Stimulated activated CD4-positive, alpha-beta T cell treated with anti-CD3 and anti-CD28 coated beads, TNF-alpha, amount 100 ng/mL, for 1 hour (primary cell): ENCODE measurements at places on chromosomes 1 and 21.

- DNase-seq = no peak
These were observed 6.0 kb upstream of the BCL10 start for GRCh38 chr1:85282424-85282823.

DNA sequence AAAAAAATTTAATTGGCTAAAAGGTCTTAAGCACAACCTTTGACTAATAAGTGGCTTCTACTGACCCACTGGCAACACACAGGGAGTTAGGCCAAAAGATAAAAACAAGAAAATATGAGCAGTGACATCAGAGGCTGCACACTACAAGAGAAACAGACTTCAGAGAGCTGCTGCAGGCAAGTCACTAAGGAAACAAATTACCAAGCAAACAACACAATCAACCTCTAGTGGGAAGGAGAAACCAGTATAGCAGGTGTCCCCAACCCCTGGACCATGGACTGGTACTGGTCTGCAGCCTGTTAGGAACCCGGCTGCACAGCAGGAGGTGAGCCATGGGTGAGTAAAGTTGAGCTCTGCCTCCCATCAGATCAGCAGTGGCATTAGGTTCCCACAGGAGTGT is 20.8 kb upstream of the ENSA start:
- no peak for DNase-seq

DNA sequence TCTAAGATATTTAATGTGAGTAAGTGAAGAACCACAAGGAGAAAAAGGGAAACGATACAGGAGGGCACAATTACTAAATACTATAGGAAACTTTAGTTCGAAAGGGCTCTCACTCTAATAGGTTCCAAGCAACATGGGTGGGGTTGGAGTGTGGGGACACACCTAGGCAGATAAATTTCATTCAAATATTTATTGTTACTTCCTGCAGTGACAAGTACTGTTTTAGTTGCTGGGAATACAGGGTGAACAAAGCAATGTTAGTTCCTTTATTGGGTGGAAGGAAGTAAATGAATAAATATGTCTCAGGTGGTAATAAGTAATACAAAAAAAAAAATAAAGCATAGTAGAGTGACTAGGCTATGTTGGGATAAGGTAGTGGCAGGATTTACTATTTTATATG is 73.2 kb upstream of the B3GALT2 start:
- no peak for DNase-seq

DNA sequence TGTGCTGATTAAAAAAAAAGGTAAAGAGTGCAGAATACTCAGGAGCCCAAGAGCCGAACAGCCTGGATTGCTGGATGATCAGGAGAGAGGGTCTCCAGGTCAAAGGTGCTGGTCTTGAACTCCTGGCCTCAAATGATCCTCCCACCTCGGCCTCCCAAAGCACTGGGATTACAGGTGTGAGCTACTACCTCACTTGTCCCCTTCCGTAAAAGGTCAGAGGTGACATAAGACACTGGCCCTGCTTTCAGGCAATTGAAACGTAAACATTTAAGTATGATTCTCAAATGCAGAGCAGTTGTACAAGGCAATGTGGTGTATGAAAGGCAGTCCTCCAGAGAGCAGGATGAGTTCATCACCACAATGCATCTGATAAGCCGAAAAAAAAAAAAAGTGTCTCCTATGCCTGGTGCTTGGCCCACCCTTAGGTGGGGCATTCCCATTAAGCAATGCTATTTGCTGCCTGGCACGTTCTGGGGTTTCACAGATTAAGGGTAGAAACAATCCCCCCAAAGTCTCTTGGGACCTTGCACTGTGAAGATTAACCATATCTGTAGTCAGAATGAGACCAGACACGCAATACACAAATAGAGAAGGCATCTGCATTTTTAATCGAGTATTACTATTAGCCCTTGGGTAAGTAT is 47.7 kb downstream of the PARP1 start:
- no peak for DNase-seq

GRCh38 chr21:39523915-39524314 is 72.1 kb downstream of the SH3BGR start:
- DNase-seq = no peak

DNA sequence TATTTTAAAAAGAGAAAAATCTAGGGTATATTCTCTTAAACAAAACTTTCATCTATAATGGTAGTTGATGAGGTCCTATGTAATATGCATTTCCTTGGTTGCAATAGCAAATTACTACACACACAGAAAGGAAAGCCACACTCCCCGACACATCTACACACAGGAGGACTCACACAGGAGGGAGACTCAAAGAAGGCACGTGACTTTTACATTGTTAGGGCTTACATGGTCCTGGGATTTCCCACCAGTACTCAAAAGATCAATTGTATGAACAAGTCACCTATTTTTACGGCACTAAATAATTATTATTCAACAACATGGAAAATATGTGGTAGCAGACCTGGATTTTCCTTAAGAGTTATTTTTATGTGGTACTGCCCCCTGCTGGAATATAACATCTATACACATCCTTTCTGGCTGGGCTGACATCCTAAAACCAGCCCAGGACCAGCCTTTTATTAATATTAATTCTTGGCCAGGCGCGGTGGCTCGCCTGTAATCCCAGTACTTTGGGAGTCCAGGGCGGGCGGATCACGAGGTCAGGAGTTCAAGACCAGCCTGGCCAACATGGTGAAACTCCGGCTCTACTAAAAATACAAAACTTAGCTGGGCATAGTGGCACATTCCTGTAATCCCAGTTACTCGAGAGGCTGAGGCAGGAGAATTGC is 33.9 kb upstream of the LGALS8 start:
- no peak for DNase-seq

DNA sequence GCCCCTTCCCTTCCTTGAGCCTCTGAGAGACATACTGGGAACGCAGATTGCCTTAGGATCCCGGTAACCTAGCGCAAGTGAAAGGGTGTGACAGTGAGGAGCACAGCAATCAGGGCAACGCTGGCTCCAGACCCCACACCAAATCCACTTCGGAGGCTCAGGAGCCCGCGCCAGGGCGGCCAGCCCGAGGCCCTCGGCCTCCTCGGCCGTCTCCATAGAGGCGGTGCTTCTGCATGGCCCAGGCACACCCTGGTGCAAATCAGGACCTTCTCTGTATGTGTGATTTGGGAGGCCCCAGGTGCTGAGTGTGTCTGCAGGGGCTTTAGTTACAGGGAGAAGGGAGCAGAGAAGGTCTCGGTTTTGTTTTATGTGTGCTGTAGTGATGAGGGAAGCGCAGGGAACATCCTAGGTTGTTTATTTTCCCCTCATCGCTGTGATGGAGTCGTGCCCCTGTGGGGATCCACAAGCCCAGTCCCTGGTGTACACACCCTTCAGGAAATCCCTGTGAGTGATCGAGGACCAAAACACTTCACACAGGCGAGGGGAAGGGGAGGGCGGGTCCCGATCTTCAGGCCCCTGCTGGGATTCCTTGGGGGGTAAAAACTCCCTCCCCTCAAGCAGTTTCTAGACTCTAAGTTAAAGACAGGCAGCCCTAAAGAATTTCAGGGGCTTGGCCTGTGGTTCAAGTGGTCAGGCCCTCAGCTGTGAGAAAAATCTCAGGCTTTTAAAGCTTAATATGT is 9.4 kb downstream of the KIAA1614 start:
- no peak for DNase-seq

GRCh38 chr1:217457016-217457415 is 173.9 kb downstream of the GPATCH2 start:
- DNase-seq = no peak

GRCh38 chr1:95048317-95048716 is 24.4 kb downstream of the ALG14 start:
- DNase-seq = no peak

DNA sequence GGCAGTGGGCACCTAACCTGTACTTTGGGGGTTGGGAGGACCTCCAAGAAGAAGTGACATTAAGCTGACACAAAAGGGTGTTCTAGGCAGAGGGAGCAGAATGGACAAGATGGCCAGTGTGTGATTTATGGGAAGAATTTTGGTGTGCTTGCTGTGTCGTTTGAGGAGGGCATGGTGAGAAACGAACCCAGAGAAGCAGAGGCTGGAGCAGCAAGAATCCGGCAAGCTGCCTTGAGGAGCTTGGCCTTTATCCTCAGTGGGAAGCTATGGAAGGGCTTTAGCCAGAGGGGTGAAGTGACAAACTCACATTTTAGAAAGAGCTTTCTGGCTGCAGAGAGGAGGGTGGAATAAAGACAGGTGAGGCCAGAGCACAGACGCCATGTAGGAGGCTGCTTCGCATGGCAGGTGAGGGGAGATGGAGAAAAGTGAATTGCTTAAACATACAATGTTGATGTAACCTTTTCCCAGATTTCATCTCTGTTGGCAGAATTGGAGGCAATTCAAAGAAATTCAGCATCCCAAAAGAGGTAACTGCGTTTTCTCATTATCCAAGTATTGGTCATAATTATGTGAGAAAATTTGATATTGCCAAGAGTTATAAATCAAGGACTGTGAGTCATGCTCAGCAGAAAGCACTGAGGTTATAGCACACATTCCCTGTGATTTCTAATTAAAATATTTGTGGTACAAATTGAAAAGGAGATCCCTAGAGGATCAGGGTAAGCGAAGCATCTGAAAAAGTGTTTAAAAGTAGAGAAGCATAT is 26.5 kb downstream of the TRIM45 start:
- no peak for DNase-seq

DNA sequence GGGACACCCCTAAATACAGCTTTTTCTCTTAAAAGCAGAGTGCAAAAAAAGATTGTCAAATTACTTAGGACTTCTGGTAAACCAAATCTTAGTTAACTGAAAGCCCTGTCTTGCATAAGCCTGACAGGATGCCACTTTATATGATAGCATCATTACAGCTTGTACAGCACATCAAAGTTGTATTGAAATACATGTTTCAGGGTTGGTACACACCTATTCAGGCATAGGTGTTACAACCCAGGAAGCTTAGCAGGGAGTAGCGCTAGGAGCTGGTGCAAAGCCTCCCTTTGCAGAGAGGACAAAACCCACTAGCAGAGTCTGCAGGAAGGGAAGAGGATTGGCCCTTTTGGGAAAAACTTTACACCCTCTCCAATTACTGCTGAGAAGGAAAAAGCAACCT is 258.9 kb upstream of the SGIP1 start:
- DNase-seq = no peak

- DNase-seq = no peak
These were observed 10.6 kb downstream of the ACTL8 start for GRCh38 chr1:17765444-17766411.

DNA sequence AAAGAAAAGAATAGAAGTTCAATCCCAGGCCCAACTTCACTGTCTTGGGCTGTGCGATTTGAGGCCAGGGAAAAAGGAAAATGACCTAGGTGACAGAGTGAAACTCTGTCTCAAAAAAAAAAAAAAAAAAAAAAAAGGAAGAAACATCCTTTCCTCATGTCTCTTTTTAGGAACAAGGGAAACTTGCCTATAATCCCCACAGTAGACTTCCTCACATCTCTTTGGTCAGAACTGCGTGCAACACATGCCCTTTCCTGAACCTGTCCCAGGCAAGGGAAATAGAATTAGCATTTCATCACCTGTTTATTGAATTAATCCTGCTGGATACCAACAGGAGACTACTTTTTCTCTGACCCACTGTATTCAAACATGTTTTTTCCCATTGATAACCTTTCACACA is 2.3 kb downstream of the DCST1 start:
- no peak for DNase-seq

DNA sequence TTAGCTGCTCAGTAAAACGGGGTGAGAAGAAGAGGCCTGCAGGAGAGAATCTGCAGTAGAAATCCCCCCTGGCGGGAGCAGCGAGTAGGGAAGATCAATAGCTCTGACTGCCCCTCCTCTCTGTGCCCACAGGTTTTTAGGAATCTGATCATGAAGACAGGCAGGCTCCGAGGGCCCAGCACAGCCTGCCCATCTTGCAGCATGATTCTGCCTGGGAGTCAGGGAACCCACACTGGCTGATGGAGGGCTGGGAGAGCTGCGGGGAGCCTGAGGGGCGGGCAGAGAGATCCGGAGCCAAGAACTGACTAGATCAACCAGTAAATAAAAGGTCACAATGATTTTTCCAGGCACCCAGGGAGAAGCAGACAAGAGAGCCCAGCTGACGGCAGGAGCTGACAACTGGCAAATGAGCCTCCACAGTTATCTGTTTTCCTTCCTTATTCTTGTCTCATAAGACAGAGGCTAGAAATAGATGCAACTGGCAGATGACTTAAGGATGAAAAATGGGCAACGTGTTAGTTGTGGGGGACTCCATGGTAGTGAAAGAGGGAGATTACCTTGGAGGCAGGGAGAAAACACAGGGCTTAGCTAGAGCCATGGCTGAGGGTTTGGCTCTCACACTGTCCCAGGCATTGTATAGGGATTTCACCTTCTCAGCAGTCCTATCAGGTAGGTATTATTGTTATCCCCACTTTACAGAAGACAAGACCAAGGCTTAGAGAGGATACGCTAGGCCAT is 116.2 kb downstream of the PLXNA2 start:
- DNase-seq = no peak

- no peak for DNase-seq
These were observed 59.4 kb downstream of the DIPK1A start for GRCh38 chr1:92901699-92902405.

DNA sequence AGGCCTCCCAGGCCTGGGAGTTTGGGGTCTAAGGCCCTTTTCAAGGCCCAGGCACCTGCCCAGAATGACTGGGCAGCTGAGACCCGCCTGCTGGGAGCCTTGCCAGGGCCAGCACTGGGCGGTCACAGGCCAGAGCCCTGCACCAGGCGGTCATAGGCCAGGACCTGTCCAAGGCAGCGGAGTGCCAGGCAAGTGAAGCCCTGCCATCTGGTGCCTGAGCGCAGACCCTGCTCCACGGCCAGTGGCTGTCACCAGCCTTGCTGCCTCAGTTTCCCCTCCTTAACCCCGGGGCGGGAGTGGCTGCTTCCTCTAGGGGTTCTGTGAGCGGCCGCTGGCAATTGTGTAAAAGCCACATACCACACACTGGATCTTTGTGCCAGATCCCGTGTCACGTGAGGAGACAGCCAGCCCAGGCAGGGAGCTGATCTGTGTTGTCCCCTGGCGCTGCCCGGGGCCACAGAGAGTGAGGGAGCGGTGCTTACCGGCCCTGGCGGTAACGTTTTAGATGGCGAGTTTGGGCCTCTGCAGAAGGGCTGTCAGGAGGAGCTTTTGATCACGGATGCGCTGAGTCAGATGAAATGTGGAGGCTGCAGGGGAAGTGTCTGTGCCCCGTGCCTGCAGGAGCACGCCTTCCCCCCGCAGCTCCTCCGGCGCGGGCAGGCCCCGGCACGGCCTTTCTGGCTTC is 4.6 kb downstream of the COL18A1 start:
- no peak for DNase-seq

DNA sequence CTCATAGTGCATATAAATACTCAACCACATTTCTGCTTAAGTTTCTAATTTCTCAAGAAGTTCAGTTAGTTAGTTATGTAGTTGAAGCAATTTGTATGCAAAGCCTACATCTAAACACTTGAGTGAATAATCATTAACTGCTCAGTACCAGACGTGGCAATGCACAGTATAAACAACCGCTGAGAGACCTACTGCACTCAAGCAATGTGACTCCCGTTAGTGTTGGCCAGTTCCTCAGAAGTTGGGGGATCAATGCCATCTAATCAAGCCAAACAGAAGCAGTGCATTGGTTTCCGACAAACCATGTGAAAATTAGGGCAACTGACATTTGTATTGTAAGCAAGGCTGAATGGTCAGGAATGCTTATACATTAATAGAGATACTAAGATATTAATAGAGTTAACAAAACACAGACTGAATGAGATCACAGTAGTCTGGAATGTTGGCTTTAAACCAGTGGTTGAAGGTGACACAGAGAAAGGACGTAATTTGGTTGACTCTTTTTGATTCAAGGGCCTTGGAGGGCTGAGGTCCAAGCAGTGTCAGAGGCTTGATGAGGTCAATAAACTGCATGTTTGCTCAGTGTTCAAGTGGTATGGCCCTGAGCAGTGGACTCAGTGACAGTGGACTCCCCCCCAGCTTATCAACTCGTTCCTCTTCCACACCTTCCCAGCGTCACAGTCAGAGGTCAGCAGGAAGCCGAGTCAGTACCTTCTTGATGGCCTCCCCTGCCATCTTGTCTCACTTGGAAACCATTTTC is 255.5 kb downstream of the CTH start:
- no peak for DNase-seq
